ENCODE measurements at places on chromosomes 5 and 9.
A peak's percentile ranks its signal among the peaks of the same experiment; 100 is the strongest.

- no peak for DNase-seq
These were observed 125.3 kb downstream of the ST8SIA4 start for GRCh38 chr5:100777680-100778300.

DNA sequence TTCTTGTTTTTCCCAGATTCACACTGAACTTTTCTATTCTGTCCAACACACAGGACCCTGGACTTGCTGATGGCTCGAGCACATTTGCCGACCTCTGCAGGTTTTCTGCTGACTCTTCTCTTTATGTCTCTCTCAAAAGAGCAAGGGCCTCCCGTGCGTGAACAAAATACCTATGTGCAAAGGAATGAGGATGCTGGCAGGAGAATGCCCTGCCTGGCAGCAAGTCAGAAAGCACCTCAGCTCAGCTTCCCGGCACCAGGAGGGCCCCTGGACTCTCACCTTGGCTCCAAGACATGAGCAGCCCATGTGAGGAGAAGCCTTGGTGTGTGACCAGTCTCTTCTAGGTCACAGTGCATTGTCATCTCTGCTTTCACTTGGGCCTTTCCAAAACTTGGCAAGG, 36.1 kb downstream of the PAPPA start:
- DNase-seq: no peak

- peak; percentile 90 for DNase-seq
These were observed 222.6 kb downstream of the ROR2 start for GRCh38 chr9:91727316-91727861.

- DNase-seq: no peak
These were observed 407.2 kb upstream of the CLINT1 start for GRCh38 chr5:158265931-158266700.

DNA sequence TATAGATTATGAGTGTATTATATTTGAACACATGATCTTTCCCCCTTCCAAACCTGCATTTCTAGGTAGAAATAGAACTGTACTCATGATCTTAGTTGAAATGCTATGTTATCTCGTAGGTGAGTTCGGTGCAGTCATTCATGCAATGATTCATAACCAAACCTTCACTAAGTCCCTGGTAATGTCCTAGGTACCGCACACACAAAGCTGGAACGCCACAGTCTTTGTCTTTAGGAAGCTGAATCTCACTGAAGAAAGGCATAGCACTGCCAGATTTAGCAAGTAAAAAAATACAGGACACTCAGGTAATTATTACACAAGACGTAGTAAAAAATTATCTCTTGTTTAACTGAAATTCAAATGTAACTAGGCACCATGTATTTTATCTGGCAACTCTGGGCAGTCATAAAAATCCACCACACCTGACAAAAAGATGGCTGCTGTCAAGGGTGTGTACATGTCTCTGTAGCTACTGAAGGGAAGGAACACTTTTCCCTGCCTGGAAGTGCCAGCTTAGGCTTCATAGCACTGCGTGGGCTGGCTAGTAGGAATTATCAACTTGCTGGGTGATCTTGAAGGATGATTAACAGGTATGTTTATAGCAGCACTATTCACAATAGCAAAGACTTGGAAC, 28.0 kb upstream of the TXN start:
- no peak for DNase-seq

DNA sequence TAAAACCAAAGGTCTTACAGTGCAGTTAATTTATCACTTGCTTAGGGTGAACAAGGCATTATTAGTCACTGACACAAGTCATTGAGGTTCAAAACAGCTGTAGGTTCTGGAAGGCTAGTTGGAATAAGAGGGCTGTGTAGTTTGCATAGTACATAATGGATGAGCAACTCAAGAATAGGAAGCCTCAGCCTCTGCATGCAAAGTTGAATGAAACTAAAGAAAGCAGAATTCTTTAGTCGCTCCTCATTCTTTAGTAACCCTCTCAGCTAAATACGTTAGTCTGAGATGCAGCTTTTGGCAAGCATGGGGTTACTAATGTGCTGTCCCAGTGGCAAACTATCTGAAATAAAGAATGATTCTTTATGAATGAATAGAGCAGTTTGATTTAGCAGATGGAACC, 74.2 kb downstream of the ADGRV1 start:
- DNase-seq: no peak

GRCh38 chr5:43191740-43192557, at the start of gene NIM1K:
NIM1K (plus strand) TSS chr5:43192225; CDS start chr5:43245776, 53,551 bp downstream.
- DNase-seq: peak; percentile 93

GRCh38 chr5:172428224-172429166, 25.8 kb downstream of the SH3PXD2B start:
- no peak for DNase-seq

DNA sequence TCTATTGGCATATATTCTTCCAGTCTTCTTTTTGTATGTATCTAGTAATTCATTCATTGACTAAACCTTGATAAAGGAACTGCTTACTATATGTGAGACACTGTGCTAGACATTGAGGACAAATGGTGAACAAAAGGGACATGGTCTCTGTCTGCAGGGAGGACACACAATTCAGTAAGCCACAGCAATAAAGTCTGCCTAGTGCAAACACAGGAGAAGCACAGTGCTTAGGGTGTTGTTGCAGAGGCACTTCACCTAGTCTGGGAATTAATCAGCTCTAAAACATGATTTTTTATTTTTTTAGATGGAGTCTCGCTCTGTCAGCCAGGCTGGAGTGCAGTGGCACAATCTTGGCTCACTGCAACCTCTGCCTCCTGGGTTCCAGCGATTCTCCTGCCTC, 6.4 kb upstream of the CCL28 start:
- DNase-seq: no peak

DNA sequence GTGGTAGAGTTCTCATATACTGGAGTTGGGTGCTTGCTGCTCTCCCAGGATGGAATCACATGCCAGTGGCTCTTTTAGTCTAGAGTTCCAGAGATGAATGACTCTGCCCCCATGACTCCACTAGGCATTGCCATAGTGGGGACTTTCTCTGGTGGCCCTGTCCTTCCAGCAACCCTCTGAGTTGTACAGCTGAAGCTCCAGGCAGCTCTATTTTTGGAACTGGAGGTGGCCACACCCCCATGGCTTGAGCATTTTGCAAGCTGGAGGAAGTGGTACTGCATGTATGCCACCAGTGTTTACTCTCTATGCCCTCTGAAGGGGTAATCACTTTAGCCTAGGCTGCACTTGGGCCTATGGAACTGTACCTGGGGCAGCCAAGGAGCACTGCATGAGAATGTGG, 112.6 kb downstream of the RANBP17 start:
- DNase-seq: no peak

GRCh38 chr9:131276094-131276888, at the start of gene FAM78A:
FAM78A (minus strand) TSS chr9:131276510; CDS start chr9:131276179, 331 bp downstream.
- DNase-seq: peak; percentile 88

GRCh38 chr9:133635098-133635497, 1.1 kb upstream of the DBH start:
- DNase-seq: no peak

- no peak for DNase-seq
These were observed 20.2 kb downstream of the NR2F1 start for GRCh38 chr5:93603078-93603792.

GRCh38 chr9:128260340-128260739, 15.5 kb downstream of the GOLGA2 start:
- no peak for DNase-seq

GRCh38 chr9:110821064-110821463, 152.5 kb downstream of the MUSK start:
- no peak for DNase-seq

DNA sequence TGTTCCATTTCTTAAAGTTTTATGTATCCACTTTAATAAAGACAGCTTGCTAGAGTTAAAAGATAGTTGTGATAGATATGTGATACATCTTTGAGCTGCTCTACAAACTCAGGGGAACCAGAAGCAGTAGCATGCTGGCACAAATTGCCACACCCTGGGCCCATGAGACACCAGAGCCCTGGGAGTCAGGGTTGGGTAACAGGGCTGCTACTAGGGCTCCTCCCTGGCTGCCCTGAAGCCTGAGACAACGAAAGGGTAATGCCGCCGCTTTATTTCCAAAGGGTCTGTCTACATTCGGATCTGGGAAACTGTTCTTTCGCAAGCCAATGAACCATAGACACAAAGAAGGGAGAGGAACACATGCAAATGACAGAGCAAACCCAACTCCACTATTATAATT, 29.2 kb downstream of the PTPN3 start:
- DNase-seq: no peak

GRCh38 chr9:73080110-73080694, 71.5 kb upstream of the ANXA1 start:
- peak; percentile 12 for DNase-seq

GRCh38 chr5:129114539-129115193, 20.1 kb downstream of the ISOC1 start:
- no peak for DNase-seq

DNA sequence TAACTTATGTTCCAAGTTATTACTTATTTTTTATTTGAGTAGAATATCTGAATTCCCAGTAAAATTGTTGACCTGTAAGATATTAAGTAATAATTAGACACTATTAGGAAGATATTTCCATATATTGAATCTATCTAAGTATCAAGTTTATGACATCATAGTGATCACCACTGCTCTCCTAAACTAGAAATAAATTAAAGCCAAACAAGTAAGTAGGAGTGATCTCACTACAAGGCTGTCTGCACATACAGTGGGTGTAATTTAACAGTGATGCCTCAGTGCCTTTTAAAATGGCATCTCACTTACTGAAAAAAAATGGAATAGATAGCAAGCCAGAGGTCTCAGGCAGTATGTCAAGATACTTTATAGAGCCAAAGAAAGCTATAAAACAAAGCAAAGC, 789.6 kb downstream of the KCTD16 start:
- no peak for DNase-seq

DNA sequence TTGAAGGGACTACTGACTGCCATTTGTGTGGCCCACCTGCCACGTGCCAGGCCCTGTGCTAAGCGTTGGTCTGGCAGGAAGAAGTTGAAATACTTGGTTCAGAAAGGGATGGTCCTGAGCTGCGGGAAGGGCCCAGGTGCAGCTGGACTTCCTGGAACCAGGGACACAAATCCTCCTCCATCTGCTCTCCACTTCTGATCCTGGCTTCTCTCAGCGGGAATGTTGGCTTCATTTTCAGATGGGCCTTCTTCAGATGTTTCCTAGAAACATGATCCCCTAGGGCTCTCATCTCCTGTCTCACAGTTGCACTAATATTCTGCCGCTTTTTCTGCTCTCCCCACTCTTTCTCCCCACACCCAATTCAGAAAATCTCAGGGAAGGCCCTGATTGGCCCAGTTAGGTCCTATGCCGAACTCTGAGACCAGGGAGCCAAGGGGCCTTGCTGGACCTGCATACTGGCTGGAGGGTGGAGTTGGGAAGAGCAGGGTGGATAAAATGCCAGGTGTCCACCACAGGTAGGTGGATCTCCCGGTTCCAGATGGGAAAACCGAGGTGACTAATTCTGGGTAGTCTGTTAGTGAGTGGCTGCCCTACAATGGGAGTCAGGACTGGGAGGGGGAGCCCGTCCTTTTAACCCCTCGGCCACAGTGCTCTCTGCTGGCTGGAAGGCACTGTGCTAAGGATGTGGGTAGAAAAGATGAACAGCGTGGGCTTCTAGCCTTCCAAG, 19.4 kb downstream of the PSAT1 start:
- DNase-seq: peak; percentile 34

DNA sequence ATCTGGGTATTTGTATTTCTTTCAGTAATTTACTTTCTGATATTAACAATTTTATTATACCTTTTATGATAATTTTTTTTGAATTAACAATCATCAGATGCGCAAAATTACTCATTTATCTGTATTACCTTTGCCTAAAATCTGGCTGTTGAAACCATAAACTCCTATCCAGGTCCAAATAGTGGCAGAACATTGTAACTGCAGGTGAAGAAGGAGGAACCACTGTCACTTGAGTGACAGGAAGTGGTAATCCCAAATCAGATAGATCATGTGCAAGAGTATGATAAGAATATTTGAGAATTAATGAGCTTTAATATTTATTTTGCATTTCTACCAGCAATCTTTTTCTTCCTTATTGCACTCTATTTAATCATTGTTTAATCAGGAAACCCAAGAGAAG, 139.3 kb upstream of the TLE4 start:
- DNase-seq: peak; percentile 12

- peak; percentile 71 for DNase-seq
These were observed 1.1 kb downstream of the LARP1 start for GRCh38 chr5:154756009-154756867.

DNA sequence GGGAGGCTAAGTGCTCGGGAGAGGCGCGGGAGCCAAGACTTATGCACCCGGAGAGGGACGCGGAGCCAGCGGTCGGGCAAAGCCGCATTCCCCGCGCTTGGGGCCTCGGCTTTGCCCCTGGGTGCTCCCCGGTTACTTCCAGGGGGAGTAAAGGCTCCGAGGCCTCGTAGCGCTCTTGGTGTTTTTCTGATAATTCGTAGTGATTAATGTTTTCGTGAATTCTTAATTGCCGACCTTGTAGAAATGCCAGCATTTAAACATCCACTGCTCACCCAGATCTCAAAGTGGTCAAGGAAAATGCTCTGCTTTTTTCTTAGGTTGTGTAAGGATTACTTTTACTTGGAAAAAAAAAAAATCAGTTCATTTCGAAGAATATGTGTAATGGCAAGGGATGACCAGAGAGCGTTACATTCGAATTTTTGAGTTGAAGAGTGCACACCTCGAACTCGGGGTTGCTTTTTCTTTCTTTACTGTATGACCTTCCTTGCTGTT, 654 bp upstream of the TUT7 start:
- no peak for DNase-seq

GRCh38 chr5:33343676-33344327, 97.0 kb upstream of the TARS1 start:
- no peak for DNase-seq

- DNase-seq: peak; percentile 89
These were observed 27.1 kb upstream of the SLC6A19 start for GRCh38 chr5:1174122-1174936.

- no peak for DNase-seq
These were observed 62.9 kb upstream of the PANK3 start for GRCh38 chr5:168642019-168642418.

DNA sequence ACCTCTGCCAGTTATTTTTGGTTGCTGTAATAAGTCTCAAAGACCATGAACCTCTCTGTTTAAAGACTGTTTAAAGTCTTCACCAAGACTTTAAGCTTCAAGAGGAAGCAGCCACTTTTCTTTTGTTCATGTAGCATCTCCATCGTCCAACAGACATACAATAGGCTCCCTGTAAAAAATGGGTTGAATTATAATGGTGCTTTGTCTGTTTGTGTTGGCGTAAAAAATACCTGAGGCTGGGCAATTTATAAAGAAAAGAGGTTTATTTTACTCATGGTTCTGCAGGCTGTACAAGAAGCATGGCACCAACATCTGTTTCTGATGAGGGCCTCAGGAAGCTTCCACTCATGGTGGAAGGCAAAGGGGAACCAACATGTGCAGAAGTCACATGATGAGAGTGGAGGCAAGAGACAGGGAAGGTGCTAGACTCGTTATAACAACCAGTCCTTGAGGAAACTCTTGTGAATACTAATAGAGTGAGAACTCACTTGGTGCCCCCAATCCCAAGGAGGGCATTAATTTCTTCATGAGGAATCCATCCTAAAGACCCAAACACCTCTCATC, 126.3 kb upstream of the RPS23 start:
- DNase-seq: no peak

- peak; percentile 22 for DNase-seq
These were observed 42.7 kb upstream of the AKNA start for GRCh38 chr9:114430457-114430856.

Data from H7 (cell line).